ENCODE measurements at places on chromosomes 4 and X.

- no peak for DNase-seq
These were observed 34.4 kb upstream of the COX18 start for GRCh38 chr4:73103799-73104503.

GRCh38 chr4:72169861-72170260, 138.1 kb downstream of the NPFFR2 start:
- DNase-seq: no peak

DNA sequence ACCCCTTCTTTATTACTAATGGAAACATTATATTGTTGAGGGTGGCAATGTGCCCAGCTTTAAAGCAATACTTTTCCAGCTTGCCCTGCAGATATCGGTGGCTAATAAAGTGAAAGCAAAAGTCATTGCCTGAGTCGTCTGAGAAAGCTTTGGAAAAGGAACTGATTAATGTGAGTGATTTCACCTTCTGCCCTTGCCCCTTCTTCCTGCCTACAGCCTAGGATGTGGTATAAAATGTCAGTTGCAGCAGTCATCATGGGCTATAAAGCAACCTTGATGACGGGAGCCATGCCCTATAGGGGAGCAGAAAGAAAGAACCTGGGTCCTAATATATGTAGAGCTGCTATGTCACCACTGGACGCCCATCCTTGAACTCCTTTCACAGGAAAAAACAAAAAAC, 132.4 kb upstream of the USP9X start:
- no peak for DNase-seq

- DNase-seq: no peak
These were observed 7.1 kb upstream of the SCRG1 start for GRCh38 chr4:173405840-173406606.

- DNase-seq: no peak
These were observed 14.4 kb upstream of the VCX start for GRCh38 chrX:7828594-7828993.

- no peak for DNase-seq
These were observed 682.9 kb upstream of the GALNTL6 start for GRCh38 chr4:171130256-171130801.

DNA sequence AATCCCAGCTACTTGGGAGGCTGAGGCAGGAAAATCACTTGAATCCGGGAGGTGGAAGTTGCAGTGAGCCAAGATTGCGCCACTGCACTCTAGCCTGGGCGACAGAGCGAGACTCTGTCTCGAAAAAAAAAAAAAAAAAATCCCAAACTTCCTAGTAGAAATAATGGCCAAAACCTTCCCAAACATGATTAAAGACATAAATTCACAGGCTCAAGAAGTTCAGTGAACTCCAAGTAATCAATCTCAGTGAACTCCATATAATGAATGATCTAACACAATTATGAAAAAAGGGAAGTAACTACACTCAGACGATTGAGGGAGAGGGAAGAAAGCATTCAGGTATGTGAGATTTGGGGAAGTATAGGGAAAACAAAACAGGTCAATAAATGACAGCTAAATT, 6.5 kb downstream of the FUNDC1 start:
- no peak for DNase-seq

DNA sequence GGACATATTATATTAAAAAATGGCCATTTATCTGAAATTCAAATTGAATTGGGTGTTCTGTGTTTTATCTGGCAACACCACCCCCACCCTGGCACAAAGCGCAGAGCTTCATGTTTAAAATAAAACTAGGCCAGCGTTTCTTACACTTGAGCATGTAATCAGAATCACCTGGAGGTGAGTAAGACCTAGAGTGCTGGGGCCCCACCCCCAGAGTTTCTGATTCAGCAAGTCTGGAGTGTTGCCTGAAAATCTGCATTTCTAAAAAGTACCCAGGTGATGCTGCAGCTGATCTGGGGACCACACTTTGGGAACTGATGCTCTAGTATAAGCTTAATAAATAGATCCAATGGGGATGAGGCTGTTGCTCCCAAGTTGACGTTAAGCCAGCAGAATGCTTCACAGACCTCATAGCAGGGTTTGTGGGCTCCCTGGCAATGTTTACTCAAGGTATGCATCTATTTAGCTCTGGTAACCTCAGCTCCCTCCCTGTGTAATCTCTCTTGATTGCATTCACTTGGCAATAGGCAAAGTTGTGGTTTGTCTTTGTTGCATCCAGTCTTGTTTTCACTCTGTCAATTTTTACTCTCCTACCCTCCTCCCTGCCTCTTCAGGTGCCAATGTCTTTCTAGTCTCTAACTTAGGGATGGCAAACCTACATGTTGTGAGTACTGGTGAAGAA, 99.8 kb upstream of the TEX13D start:
- DNase-seq: no peak

DNA sequence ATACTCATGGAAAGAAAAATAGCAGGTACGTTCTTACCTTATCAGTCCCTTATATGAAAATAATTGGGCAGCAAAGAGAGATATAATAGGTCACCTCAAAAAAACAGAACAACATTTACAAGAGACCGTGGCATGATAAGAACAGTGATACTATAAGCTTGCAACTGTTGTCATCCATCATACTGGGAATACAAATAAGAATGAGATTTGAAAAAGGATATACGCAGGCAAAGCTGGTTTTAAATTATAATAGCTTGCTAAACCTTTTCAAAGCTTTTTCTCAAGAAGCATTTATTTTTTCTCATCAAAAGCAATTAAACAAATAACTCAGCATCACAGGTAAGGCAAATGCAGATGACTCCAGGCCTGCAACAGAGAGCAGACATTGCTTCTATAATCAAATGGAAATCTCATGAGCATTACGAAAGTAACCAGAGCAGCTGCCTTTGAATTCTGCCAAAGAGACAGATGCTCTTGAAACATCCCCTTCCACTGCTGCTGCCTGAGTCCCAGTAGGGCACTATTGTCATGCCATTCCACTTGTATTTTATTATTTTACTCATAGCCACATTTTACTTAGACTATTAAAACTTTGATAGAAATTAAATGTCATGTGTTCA, 620.6 kb upstream of the GNPDA2 start:
- no peak for DNase-seq

DNA sequence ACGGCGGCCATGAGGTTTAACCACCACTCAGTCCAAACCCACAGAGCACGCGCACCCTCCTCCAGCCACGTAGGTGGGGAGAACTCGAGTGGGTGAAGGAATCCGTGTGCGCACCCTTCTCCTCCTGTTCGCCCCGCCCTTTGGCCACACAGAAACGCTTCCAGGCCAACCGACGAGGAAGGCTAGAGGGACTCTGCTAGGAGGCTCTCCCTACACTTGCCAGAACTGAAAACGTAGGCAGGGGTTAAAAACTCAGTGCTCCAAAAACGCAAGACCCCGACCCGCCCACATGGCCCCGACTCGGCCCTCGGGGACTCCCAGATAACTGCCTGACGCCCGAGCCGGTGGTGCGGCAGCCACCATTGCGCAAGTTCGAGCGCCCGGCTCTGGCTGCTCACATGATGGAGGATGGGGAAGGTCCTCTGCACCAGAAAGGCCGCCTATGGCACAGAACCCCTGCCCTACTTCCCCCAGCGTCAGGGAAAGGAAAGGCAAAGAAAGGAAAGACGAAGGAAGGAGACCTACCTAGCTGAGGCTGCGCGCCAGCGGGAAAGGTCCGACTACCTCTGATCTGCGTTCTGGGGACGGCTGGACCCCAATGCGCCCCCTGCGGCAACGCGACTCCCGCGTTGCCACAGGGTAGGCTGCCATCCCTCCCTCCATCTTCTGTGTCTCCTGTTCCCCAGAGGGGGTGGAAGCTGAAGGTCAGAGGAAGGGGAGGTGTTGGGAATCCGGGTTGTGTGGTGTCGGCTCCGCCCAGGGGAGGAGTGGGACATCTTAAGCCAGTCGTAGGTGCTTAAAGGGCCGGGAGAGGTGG, 201.9 kb upstream of the AGTR2 start:
- no peak for DNase-seq

GRCh38 chrX:36160081-36160480, 240.5 kb downstream of the CFAP47 start:
- DNase-seq: peak; percentile 47

GRCh38 chr4:125390727-125391126, 76.0 kb downstream of the FAT4 start:
- DNase-seq: peak; percentile 8

DNA sequence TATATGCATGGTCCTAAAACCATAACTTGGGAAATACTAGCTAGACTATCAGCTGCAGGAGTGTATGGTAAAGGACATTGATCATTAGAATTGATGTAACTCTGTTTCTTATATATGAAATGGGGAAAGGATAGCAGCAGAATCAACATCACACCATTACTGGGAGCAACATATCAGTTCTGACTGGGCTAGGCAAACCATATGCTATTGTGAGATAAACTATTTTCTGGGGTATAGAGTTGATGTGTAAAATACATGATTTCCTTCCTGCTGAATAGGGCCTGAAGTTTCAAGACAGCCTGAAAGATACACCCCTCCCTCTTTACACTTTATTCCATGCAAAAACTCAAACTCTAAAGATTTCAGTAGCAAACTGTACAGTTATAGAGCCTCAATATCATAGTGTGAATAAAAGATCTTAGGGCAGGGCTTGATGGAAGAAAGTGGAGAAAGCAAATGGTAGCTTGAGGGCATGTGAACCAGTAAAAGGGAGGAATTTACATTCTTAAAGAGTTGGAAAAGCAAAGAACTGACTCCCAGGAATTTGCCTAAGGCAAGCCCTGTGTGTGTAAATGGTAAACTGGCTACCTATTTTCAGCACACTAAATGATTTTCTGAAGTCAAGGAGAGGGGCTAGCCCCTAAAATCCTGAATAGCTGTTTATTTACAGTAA, 404.1 kb downstream of the MAPK10 start:
- no peak for DNase-seq

DNA sequence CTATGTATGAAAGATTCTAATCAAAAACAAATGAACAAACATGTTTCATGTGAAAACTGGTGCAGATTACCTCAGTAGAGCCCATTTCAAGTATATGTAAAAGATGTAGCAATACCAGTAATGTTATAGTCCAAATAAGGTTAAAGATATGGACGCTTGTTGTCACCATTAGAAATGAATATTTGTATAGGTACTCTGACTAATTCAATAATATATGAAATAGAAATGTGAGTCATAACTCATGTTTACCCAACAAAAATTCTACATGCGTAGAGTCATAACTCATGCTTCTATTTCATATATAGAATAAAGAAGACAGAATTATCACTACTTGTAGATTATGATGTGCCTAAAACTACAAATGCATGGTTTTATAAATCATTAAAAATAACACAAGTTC, 739.1 kb upstream of the DIAPH2 start:
- DNase-seq: no peak

DNA sequence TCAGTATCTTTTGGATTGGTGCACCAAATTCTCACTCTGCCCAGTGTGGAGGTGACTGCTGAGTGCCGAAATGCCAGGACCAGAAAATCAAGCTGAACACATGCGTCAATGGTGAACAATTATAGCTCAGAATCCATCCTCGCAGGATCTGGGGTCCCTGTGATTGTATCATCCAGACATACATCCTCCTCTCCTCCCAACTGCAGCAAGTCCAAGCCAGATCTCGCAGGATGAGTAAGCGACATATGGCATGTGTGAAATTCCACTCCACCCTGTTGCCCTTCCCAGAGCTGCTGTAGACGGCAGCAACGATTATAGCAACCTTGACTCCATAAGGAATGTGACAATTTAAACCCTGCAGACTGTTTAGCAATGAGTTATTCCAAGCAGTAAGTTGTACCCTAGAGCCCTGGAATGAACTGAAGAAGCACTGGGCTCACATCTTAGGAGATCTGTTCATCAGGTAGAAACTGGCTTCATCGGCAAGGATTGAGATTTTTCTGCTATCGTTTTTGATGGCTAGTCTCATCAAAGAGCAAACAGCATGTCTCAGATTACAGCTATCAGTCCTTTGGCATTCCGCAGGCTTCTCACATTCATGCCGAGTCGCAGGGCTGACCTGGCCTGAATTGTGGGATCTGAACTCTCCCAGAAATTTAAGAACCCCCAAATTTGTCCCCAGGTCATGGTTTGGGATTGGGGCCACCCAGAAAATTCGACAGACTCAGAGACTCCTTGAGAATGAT, 35.5 kb upstream of the SORBS2 start:
- peak; percentile 20 for DNase-seq

DNA sequence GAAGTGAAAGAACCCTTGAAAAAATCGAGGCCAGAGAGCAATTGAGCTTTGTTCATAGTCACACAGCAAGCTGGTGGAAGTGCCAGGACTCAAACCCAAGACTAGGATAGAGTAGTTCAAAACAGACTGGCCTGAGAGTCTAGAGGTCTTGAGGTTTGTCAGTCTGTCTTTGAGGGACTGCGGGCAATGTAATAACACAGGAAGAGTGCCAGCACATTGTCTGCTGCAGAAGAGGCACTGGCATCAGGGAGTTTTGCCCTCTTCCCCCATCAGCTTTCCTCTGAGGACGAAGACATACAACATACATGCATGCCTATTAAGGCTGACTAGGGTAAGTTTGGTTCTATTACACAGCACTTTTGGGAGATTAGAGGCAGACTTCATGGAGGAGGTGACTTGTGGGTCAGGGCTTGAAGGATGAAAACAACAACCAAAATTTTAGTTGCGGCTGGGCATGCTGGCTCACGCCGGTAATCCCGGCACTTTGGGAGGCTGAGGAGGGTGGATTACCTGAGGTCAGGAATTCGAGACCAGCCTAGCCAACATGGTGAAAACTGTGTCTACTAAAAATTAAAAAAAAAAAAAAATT, 64.1 kb upstream of the LAS1L start:
- DNase-seq: no peak

DNA sequence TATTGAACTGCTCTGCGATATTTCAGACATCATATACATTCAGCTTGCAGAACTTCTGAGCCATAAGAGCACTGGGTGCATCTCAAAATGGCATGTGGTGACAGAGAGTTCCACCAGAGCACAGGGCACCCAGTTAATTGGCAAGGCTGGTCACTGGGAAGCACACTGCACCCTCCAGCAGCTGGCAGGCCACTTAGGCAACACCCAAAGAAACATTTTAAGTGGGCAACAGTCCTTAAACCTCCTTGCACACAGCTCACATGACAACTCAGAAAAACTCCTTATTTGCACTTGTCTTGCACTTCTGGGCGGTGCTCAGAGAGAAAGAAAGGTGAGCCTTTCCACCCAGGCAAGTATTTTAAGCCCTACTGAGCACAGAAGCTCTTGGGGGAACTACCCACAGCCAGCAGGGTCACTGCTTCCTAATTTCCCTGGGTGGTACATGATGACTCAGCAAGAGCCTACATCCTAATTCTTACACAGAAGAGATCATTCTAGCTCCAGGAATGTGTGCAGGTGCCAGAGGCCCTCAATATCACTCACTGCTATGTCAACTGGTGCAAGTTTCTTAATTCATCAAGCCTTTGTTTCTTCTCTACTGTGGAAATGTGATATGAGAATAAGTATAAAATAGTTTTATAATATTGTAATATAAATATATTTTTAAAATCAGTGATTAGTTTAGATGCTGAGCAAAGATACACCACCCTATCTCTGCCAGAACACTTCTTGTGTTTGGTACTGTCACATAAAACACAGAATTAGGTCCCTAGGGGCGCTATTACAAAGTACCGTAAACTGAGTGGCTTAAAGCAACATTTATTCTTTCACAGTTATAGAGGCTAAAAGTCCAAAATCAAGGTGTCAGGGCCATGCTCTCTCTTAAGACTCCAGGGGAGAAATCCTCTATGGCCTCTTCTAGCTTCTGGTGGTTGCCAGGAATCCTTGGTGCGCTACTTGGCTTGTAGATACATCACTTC, 155.1 kb upstream of the PPARGC1A start:
- DNase-seq: no peak
